ENCODE measurements at places on chromosomes 5 and 9.

DNA sequence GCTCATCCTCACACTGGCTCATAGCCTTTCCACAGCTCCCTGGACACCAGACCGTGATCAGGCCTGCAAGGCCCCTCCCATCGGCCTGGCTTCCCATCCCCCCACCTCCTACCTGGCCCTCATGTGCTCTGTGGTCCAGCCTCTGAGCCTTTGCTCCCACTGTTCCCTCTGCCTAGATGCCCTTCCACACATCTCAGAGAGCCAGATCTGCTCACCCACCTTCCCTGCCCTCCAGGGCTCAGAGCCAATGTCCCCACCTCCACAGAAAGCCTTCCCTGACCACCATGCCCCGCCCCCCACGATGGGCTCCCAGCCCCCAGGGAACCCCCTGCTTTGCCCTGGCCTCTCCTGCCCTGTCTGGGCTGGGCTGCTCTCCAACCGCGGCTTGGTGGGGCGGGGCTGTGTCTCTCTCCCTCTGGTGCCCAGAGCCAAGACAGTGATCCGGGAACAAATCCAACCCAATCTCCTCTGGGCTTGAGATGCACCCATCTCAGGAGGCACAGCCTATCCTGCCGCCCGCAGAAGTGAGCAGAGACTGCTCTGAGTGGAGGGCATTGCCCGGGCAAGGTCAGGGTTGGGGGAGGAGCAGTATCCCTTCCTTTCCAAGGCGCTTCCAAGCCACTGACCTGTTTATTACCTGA is 1.6 kb downstream of the NINJ1 start:
- DNase-seq, result no peak

GRCh38 chr9:113563826-113564497 is 100.4 kb downstream of the RGS3 start:
- peak; percentile 7 for DNase-seq

DNA sequence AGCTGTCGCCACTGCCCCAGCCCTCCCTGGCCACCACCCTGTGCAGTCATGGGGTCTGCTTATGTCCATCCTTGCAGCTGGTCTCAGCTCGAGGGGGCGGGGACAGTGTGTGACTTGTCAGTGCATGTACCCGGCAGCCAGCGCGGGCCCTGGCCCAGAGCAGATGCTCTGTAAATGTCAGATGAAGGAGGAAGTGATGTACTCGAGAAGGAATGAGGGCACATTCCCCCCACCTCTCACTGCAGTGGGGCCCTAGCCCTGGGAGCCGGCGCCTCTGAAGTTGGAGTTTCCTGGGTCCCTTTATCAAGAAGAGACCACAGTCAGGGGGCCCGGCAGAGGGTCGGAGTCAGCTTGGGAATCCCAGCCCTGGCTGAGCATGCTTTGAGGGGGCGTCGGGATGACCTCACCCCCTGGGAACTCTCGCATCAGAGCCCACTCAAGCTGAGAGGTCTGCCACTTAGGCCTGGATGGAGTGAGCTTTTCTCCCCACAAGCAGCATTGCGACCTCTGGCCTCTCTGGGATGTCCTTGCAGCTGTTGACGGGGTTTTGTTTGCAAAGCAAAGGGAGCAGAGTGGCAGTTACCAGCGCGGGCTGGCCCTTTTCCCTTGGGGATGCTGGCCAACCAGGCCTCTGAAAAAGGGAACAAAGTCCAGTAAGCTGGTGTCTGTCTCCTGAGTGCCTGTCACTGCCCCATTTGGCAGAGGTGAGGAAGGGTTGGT is 19.0 kb downstream of the NEURL1B start:
- DNase-seq, result peak; percentile 97

GRCh38 chr9:72312386-72312987 is 52.5 kb downstream of the ZFAND5 start:
- no peak for DNase-seq

DNA sequence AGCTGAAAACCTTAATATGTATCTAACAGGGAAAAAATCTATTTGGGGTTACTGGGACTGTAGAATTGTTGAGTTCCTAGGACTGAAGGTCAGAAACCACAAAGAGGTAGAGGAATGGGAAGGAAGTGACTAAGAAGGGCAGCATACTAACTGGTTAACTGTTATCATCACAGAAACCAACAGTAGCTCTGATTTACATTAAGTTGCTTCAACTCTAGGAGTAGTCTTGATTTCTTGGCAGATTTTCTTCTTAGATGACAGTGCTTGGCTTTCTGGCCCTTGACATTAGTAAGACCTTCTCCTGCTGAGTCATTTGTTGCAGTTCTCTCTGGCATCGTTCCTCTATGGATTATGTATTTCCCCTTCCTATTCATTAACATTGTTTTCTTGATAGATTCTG is 116.1 kb upstream of the RASA1 start:
- DNase-seq, result no peak

GRCh38 chr9:93818827-93819472 is 136.2 kb downstream of the BARX1 start:
- DNase-seq, result no peak

GRCh38 chr9:98117984-98118639 is 910 bp downstream of the TRIM14 start:
- DNase-seq, result no peak

DNA sequence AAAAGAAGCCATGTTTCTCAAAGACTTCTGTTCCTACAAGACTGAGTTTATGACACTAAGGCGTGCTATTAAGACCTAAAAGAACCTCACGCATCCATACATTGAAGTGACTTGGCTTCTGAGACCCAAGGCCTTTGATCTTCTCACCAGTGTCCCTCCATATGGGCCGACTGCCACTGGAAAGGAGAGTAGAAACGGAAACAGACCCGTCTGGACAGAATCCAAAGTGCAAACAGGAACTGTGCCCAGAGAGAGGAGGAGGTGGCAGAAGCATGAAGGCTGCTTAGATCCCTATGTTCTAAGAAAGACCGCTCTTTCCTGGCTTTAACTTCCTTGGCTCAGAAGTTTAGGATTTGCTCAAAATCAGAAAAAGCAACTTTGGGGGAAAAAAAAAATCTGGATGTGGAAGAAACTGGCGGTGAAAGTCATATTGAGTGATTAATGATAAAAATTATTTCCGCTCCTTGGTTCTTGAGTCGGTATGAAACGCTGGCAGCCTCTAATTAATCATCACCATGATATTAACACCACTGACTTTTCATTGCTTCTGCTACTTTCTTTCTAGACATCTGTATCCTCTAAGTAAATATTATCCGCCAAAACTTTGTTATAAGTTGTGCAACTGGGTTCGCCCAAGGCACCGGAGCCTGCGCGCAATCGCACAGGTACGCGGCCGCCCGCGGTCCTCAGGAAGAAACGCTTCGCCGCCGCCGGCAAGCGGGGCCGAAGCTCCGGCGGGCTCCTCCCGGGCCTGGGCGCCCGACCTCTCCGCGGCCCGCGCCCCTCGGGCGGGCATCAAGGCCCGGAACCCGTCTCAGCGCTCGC is 726 bp downstream of the DAP start:
- no peak for DNase-seq

DNA sequence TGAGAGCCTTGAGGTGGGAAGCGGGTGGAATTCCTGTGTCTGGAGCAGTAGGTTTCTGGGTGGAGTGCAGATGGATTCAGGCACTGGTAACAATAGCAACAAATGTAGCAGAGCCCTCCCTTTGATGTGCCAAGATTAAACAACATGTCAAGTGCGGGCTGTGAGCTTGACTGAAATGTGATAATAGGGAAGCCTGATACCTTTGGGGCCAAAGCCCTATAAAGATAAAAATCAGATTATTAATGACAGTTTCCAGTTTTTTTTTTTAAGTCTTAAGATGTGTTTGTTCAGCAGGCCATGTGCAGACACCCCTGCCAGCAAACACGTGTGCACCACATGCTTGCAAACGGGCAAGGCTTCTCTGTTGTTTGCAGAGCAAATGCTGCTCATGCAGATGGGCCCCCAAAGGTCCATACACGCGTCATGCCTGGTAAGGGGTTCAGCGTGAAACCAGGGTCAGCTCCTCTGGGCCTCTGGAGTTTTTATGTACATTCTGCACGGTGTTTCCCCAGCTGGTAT is 193.2 kb downstream of the GADD45G start:
- no peak for DNase-seq

DNA sequence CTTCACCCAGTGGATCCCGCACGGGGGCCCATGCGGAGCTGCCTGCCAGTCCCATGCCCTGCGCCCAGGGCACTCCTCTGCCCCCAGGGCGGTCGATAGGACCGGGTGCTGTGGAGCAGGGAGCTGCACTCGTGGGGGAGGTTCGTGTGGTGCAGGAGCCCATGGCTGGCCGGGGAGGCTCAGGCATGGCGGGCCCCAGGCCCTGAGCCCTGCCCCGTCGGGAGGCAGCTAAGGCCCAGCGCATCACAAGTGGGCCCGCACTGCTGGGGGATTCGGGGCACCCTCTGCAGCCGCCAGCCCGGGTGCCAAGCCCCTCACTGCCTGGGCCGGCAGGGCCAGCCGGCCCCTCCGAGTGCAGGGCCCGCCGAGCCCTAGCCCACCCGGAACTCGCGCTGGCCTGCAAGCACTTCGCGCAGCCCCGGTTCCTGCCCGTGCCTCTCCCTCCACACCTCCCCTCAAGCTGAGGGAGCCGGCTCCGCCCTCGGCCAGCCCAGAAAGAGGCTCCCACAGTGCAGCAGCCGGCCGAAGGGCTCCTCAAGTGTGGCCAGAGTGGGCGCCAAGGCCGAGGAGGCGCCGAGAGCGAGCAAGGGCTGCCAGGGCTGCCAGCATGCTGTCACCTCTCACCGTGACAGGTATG is 221.1 kb upstream of the RORB start:
- no peak for DNase-seq

DNA sequence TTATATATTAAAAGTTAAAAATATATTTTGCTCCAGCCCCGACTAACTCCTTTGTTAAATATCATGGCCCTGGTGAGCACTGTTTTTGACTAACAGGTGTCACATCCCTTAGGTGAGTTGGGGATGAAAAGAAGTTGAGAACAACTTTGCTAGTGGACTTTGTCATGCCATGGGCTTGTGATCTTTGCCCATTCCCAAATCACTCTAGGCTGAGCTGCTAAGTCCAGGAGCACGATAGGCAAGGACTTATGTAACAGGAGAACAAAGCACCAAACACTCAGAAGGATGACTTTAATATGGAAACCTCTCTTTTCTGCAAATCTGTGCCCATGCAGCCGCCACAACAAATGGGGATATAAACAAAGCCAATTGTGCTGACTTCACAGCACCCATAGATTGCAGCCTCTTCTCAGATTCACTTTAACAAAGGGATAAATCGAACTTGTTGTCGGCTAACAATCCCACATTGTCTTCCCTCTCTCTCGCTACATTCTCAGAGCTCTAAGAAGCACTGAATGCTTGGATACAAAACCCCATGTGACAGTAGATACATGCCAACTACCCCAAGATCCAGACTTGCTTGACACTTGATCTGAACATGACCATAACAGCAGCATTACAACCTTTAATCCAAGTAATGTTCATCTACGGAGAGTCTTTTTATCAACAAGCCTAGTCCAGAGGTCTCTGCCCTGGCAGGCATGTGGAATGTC is 86.8 kb upstream of the CD180 start:
- DNase-seq, result no peak

DNA sequence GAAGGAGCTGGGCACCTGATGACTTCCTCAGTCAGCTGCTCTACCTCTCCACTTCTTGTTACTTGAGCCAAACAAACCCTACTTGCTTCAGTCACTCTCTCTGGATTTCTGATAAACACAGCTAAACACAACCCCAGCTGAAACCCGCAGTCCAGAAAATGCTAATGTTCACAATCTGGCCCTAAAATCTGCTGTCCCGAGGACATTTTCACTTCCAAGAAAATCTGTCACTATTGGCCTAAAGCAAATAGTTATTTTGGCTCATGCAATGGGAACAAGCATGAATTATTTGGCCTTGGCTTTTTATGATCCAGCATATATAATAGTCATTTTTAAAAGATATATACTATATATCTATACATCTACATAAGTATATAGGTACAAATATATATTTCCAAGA is 19.1 kb downstream of the FAM81B start:
- DNase-seq, result no peak

GRCh38 chr5:122473138-122473843 is 161.3 kb downstream of the SNCAIP start:
- no peak for DNase-seq

- no peak for DNase-seq
Measured at GRCh38 chr5:132364319-132364718, 5.2 kb upstream of the SLC22A5 start.

DNA sequence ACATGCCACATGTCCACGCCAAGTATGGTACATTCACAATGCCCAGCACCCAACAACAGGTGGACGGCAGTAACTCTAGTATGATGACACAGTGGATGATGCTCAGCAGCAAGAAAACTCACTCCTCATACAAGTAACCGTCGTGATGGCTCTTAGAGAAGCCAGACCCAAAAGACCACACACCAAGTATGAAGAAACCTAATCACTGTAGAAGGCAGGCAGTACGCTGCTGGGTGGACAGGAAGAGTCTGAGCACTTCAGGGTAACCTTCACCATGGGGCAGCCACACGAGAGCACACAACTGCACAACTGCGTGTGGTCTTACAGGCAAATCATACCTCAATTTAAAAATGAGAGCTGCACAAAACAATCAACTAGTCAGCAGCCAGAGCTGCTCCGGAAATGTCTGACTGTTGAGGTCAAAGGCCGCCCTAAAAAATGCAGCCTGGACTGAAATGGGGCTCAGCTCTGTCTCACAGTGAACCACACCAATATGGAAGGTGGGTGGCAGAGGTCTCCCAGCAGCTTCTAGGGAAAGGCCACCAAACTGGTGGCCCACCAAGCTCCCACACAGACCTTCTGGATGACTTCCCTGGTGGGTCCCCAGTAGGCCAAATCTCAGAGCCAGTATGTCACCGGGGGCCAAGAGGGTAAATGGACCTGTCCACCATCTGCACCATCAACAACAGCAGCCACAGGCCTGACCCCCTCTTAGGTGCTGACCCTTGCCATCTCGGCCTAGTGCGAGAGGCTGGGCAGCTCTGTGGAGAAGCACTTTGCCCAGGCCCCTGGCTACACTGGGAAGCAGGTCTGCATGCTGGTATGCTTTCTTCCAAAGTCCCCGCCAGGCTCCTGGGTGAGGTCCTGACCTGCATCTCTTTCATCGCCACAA is 17.8 kb downstream of the BICD2 start:
- no peak for DNase-seq

- DNase-seq, result no peak
Measured at GRCh38 chr5:173300389-173301047, 27.7 kb downstream of the STC2 start.

DNA sequence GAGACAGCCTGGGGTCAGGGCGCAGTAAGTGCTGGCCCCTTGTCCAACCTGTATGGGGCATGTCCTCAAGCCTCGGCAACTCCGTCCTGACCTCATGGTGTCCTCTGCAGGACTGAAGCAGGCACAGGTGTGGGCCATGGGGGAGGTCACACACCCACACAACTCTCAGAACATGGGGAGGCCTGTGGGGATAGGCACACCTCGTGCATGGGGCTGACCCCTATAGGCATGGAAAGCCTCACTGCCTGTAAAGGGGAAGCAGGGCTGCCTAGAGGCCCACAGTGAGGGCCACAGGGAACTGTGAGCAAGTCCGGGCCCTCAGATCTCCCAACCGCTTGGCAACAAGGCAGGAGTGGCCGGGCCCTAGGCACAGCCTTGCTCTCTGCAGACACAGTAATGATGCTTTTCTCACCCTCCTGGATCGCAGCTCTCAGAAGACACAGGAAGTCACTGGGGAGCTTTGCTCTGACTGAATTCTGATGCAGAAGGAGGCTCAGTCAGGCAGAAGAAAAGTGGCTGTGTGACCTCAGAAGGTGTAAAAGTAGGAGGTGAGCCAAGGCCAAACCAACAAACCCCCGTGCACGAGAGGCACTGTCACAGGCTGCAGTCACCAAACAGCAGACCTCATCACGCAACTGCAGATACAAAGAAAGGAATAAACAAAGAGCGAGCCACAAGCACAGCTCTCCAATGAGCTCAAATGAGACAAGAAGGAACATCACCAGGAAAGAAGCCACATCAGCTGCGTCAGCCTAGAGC is 5.4 kb downstream of the IPPK start:
- no peak for DNase-seq
